ENCODE measurements at places on chromosomes 1 and 21.

DNA sequence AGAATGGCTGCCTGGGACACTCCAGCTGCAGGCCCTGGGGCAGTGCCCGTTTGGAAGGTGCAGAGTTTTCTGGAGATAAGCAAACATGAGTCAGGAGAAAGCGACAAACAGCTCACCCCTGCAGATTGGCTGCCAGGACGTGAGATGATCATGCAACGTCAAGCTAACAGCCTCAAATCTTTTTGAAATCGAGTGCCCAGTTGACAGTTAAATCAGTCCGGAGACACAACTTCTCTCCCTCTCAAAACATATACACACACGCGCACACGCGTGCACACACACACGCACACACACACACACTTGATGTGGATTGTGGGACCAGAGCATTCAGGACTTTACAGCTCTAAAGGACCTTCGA lies 49.4 kb downstream of the TENT5C start:
- DNase-seq = no peak

DNA sequence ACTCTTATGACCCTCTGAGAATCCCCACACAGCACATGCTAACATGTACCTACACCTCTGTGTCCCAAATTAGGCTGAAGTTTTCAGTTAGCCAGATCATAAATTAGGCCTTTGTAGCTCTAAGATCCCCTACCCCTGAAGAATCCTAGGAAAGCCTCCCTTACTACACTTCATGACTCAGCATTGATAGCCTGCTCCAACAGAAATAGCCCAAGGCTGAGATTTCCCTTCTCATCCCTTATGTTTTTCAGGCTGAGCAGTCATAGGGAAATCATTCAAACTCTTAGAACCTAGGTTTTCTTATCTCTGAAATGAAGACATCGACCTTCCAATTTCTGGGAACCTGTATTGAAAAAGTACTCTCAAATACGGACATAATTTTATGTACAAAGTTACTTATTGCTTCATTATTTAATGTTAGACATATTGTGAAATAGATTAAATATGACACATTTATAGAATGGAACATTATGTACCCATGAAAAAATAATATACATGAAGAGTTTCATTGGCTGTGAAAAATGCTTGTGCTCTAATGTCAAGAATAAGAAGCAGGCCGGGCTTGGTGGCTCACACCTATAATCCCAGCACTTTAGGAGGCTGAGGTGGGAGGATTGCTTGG lies 122.4 kb upstream of the UBE2U start:
- DNase-seq = no peak

GRCh38 chr1:108591466-108591865 lies 31.6 kb downstream of the EEIG2 start:
- DNase-seq = no peak

- no peak for DNase-seq
Measured at GRCh38 chr1:70140894-70141293, 64.5 kb downstream of the LRRC40 start.

DNA sequence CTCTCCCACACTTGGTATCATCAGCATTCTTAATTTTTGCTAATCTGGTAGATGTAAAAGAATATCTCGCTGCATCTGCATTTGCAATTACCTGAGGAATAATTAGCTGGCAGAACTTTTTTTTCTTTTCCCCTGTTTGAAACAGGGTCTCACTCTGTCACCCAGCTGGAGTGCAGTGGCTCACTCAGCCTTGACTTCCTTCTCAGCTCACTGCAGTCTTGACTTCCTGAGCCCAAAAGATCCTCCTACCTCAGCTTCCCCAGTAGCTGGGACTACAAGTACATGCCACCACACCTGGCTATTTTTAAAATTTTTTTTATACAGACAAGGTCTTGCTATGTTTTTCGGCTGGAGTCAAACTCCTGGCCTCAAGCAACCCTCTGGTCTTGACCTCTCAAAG lies 35.4 kb upstream of the ENAH start:
- DNase-seq = no peak

DNA sequence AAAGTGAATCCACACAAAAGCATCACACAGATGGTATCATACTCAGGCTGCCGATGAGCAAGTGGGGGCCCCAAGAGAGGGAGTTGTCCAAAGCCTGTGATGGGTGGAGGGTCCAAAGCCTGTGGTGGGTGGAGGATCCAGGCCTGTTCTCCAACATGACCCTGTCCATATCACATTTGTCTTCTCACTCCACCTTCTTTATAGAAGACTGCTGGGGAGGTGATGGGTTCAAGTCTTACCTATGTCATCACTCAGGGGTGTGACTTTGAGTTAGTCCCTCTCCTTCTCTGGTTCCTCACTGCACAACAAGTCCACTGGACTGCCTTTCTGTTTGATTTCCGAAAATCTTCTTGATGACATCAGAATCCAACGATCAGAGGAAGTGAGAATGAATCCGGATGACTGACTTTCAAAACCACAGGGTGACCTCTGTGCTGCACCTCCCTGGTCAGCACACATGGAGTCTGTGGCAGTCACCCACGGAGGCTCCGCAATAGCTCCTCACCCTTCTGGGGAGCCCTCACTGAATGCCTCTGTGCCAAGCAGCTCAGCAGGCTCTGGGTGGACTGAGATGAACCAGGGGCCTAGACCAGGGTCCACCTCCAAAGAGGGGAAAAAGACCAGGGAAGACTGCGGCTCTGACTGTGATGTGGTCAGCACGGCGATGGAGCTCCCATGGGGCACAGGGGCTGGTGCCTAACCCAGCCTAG lies 166.8 kb downstream of the HIVEP3 start:
- DNase-seq = no peak

- no peak for DNase-seq
Measured at GRCh38 chr1:232147215-232147614, 482.7 kb downstream of the SIPA1L2 start.

GRCh38 chr1:214615109-214615508 lies 12.1 kb downstream of the CENPF start:
- DNase-seq = no peak

DNA sequence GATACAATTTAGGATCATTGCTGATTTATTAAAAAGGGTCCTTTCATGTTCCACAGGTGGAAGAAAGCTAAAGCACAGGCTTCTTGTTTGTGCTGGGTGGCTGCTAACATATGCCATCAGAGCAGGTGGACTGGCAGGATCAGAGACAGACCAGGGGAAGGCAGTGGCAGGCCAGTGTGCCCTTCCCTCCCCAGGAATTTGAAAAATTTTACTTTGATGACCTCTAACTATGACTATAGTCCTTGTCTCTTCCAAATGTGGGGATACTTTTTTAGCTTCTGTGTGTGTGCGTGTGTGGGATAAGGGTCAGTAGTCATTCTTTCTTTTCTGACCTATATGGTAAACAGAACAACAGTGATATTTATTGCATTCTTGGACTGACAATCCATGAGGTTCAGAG lies 49.9 kb downstream of the LHX9 start:
- DNase-seq = no peak

DNA sequence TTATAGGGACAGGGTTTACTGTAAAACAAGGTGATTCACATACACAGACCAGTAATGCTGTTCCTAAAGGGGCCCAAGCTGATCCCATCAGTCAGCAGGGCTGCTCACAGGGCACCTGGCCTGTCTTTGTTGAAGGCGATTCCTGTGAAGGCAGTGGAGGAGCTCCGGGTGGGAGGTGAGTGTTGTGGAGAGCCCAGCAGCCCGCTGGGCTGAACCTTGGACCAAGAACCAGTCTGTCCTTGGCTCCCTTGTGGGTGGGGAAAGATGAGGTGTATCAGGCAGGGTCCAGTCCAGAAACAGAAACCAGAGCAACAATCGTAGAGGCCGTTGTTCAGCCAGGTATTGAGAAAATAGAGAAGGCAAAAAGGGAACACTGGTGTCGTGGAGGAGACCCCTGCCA lies 12.5 kb downstream of the PDXK start:
- DNase-seq = no peak

GRCh38 chr1:183093786-183094298 lies 70.6 kb downstream of the LAMC1 start:
- no peak for DNase-seq

DNA sequence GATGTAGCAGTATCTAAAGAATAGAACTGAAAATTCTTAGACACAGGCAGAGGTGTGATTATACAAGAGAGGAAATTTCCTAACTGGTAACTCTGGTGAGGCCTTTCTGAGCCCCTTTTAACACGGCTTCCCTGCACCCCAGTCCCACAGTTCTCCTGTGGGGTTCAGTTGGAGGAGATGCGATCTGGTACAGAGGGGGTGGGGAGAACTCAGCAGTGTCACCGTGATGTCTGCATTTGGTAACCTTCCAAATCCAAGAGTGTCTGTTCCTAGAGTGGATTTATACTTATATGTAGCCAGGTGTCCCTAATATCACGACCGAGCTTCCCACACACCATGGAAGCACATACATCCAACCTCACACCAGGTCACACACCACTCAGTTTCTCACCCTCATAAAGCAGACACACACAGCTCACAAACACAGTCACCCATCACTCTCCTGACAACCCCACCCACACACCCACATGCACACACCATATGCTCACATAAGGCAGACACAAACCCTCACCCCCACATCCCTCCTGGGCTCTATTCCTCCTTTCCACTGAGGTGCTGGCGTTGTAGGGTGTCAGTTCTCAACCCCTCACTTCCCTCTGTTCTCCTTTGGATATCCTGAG lies 48.5 kb downstream of the RHBG start:
- DNase-seq = no peak

DNA sequence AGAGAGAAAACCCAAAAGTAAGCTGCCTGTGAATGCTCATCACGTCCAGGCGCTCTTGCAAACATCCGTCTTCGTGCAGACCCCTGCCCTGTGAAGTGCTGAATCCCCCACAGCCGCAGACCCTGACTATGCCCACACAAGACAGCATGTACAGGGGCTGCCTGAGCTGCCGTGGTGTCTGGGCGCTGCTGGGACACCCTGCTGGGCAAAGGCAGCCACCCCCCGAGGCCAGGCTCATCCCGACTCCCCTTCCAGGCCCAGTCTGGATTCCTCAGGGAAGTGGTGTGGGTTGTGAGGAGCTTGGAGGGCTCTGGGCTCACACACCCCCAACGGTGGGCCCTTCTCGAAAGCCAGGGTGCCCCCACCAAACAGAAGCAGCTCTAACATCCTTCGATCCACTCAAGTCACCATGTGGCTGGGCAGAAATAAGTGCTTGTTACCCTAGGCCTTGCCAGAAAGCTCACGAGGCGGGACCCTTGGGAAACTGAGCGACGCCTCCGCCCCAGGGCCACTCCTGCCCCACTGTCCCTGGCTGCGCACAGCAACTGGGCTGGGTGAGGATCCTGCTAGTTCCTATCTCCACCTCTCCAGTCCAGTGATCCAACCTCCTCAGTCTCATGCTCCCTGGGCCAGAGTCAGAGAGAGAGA lies 4.8 kb upstream of the WNT9A start:
- no peak for DNase-seq

DNA sequence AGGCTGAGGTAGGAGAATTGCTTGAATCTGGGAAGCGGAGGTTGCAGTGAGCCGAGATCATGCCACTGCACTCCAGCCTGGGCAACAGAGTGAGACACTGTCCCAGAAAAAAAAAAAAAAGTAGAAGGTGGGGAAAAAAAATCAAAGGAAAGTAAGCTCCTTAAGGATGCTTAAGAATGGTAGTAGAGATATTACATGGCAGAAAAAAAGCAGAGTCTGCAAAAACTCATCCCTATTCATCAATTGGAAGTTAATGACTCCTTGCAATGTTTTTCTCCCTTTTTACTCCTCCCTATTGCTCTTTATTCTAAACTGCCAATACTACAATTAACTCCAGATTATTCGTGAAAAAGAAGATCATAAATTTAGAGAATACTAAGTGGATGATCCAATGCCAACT lies 23.4 kb downstream of the ENAH start:
- DNase-seq = no peak

DNA sequence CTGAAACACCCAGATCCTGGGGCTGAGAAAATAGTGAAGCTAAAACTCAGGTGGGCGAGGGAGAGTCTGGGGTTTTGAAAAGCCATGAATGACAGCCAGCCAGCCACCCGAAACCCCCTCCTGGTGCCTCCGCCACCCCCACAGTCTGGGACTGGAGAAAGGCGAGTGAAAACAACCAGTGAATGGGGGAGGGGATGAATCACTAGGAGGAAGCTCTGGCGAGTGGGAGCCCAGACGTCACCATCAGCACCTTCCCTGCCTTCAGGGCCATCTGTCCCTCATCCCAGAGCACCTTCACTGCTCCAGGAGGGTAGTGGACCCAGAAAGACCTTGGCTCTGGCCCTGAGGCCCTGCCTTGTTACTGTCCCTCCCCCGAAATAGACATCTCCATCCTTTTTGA lies 9.2 kb downstream of the RORC start:
- no peak for DNase-seq

DNA sequence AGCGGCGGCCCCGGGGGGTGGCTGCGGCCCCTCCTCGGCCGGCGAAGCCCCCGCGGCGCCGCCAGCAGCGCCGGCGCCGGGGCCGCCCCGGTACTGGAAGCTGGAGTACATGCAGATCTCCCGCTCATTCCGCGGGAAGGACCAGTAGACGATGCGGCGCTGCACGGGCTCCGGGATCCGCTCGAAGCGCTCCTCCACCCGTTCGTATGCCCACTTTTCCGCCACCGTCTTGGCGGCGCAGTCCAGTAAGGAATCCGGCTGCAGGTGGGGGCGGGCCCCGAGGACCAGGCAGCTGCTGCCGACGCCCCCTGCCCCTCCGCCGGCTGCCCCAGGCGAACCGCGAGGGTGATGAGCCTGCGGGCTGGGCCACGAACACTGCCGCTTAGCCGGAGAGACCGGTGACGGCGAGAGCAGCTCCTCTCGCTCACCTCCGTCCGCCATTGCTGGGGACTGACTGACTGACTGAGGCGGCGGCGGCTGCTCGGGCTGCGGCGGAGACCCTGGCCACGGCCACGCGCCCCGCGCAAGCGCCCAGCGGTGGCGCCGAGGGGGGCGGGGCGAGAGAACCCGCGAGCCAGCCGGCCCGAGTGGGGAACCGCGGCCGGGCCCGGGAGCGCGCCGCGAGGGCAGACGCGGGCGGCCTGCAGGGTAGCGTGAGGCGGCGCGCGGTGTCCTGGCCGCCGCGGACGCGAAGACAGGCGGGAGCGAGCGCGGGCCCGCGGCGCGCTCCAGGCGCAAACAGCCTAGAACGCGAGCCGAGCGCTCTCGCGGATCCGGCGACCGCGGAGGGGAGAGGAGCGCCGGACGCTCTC lies at the start of gene ZSWIM5:
ZSWIM5 (minus strand) TSS at position 696 of the 812 bp plus-strand sequence; CDS start at position 441, 255 bp downstream.
- peak; percentile 52 for DNase-seq

DNA sequence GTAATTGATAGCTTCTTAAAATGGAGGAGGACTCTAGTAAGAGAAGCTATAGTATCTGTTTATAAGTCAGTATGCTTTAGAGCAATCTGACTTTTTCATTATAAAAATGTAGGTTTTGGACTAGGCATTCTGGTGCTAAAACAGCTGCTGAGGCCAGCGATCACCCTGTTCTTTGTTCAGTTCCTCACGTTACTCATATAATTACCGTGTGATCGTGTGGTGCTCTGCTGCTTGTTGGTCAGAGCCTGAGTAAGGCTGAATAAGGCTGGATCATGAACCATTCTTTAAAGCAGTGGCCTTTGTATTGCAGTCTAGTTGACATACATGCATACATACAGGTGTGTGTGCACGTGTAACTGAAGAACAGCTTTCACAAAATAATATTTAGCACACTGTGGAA lies 25.2 kb downstream of the CDC42 start:
- no peak for DNase-seq

Data from NCI-H187 (cell line).